Mononuclear cell (primary cell): ENCODE measurements at places on chromosomes 2 and 18. TPM values are rescaled to one million over a fixed set of nuclear protein-coding genes. Genes with fewer than 3 reads are reported as not detected.

SEH1L gene
- 17.1 TPM for total RNA-seq

ZNF521 gene
- total RNA-seq, result 1.0 TPM

MYCN gene
- 0.10 TPM for total RNA-seq

DPP10 gene
- under 0.01 TPM for total RNA-seq
